ENCODE measurements at places on chromosomes 1 and 21. TPM values are rescaled to one million over a fixed set of nuclear protein-coding genes. Genes with fewer than 3 reads are reported as not detected.

DNA sequence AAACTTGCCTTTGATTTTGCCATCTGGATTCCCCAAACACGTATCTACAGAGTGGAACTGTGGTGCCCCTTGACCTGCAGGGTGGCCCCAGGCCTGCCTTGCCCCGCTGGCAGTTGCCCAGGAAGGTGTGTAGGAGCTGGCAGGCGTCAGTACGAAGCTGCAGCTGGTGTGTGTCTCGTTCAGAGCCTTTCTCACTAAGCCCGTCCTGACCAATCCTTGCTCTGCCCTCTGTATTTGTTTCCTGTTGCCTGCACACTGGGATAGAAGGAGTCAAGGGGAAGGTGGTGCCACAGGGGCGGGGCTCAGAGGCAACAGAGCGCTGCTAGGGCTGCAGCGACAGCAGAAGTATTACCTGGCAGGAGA is 5.2 kb upstream of the VSIG8 start:
- peak overlapping the region; percentile 84 for H3K27ac ChIP-seq
- no peaks in the 10 kb centered on the region for H3K4me1 ChIP-seq
- no peak for DNase-seq

GRCh38 chr1:103194060-103194459 is 85.7 kb upstream of the COL11A1 start:
- H3K4me1 ChIP-seq: no peaks in the 10 kb centered on the region
- H3K36me3 ChIP-seq: no peaks in the 10 kb centered on the region
- H3K27ac ChIP-seq: no peak overlapping the region
- H3K4me3 ChIP-seq: no peak overlapping the region

DNA sequence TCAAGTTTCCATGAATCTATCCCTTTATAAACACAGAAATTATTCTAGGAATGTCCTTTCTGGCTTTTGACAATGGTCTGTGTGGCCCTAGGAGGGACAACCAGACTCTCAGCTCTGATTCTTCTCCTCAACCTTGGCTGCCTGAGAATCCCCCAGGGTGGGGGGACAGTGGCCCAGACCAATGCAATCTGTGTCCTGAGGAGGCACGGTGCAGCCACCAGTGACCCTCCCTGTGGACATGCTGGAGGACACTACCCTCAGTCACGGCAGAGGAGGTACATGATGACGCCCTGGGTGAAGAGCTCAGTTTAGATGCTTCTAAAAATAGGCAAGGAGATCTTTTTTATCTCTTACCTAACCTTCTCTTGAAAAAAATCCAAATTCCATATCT is 91.7 kb downstream of the PGBD5 start:
- H3K36me3 ChIP-seq: no peaks in the 10 kb centered on the region
- no peaks in the 10 kb centered on the region for H3K27me3 ChIP-seq
- no peak overlapping the region for H3K27ac ChIP-seq
- no peaks in the 10 kb centered on the region for H3K4me1 ChIP-seq

The VAMP4 gene
- total RNA-seq: 12.1 TPM
